A172 (cell line): ENCODE measurements at places on chromosomes 7 and 10.

DNA sequence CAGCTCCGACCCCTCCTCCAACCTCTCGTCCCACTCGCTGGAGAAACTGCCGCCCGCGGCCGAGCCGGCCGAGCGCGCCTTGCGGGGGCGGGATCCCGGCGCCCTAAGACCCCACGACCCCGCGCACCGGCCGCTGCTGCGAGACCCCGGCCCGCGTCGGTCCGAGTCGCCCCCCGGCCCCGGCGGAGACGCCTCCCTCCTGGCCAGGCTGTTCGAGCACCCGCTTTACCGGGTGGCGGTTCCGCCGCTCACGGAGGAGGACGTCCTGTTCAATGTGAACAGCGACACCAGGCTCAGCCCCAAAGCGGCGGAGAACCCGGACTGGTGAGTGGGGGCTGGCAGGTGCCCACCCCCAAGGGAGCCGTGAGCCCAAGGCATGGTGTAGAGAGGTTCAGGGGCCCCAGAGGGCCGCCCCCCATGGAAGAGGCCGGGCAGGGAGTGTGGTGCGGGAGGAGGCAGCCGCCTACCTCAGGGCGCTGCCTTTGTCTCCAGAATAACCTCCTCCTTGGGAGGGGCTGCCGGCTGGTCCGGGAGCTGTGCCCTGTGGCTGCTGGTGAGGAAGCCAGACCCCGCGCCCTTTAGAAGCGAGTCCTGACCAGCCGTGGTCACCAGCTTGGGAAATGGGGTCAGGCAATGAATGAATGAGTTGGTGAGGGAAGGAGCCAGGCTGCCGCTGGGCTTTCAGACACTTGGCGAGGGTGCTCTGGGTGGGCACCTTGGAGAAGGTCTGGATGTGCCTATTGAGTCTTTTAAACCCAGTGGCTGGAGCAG is 1.3 kb downstream of the FAM20C start:
- no peak for DNase-seq

DNA sequence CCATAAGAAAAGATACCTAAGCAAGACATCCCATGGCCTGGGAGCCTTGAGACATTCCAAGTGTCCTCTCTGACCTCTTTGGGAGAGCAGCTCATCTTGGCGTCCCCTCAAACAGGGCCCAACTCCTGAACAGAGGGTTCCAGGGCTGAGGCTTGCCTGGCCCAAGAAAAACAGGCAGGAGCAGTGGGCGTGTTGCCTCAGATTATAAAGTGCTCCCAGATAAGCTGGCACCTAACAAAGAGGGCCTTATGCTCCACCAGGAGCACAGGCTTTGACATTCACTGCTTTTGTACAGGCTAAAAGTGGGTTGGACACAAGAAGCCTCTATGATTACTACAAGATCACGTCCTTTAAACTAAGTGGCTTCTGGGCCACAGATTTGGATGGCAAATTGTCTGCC is 193.1 kb downstream of the FGFR2 start:
- no peak for DNase-seq

DNA sequence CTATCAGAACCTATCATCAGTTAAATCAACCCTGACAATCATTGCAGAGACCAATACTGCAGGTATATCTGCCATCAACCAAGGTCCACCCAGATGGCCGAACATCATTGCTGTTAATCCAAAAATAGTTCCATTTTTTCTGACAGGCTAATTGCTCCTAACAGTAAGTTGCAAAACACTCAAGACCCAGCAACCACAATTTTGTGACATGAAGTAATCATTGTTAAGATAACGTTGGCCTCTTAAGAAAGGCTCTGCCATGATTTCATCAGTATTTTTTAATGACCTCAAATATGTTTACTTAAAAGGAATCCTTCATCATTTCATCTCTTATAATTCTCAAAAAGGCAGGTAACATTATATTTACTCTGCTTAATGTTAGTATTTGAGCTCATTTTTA is 553.4 kb upstream of the POM121L12 start:
- no peak for DNase-seq

DNA sequence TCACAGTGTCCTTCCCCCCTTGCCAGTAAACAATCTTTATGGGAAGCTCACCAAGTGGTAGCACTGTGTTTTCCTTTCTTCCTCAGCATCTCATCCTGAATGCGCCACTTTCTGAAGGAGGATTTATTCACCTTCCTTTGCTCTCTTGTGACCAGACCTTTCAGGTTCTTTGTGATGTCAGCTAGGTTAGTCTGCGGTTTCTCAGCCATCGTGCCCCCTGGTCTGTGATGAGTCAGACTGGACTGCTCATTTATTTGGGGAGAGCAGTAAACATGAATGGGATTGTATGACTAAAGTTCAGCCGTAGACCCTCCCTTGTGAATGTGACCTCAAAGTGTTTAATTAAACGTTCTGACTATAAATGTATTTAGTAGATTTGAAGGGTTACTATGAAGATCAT is 235.1 kb upstream of the CELF2 start:
- DNase-seq: no peak

DNA sequence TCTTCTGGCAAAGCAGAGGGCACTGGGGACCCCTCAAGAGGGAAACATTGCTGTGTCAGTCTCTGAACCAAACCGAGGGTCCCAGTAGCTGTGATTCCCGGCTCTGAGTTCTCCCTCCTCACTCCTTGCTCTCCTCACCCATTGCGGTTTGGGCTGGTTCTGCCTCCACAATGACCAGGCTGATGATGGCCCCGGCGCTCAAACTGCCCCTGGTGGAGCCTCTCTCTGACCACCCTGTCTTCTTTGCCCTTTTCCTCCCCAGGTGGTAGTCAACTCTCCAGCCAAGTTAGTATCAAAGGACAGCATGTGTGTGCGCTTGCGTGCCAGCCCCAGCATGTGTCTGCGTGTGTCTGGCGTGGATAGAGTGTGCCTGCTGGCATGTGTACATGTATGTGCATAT is 17.1 kb downstream of the LDB3 start:
- no peak for DNase-seq

- peak; percentile 65 for DNase-seq
Measured at GRCh38 chr7:158432369-158433341, 155.0 kb downstream of the PTPRN2 start.

DNA sequence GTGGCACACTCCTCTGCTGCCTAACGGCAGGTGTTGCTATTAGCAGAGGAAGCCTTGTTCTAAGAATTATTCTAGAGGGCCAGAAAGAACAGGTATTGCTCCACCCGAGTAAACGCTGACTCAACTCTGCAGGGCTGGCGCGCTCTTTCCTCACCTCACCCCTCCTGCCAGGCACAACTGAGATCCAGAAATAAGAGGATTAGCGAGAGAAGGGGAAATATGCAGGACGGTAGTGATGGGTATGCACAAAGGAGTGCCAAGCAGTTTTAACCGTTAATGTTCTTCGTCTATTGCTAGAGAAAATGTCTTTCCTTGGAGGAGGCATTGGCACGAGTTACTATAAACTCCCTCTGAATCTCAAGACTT is 369 bp upstream of the SCIN start:
- no peak for DNase-seq

- DNase-seq: no peak
Measured at GRCh38 chr7:1355568-1356340, 103.5 kb downstream of the MICALL2 start.

DNA sequence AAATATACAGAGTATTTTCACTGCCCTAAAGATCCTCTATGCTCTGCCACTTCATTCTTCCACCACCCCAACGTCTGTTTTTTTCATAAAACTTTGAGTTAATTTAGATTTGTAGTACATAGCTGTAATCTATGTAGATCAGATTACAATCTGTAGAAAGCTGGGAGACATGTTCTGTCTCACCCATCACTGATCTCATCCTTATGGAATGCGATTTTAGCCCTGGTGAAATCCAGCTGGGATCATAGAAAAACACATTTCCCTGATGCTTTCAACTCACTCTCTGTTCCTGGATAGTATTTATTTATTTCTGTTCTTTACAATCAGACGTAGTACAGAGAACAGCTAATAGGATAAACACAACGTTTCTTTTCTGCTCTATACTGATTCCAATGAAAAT is 521.0 kb downstream of the KIF20B start:
- DNase-seq: peak; percentile 57

DNA sequence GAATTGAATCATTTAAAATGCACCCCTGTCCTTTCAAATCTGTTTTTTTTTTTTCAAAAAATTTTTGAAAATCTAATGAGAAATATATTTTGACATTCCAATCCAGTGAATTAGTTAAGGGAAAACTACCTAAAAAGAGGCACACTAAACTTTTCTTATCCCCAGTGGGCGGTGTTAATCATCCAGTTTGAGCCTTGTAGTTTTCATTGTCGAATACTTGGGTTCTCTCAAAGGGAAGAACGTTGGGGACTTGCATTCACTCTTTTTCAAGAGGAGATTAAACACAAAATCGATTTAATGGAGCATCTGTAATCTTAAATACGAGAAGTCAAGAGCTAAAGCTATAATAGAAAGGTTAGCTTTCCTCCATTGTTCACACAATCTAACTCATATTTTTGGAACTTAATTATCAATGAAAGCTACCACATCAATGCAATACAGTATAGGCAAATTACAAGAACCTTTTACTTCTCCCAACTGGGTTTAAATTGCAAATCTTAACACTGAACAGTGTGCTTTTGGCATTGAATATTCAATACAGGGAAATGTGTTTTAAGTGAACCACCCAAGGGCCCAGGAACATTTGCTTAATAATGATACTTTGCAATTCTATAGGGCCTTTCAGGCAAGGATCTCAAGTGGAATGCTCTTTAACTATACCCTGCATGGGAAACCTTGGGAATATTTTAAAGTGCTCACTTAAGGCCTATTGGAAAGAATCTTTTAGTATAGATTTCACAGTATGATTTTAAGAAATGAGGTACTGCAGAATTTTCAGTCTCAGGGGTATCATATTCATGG is 13.1 kb upstream of the SP8 start:
- no peak for DNase-seq

GRCh38 chr7:33400214-33400538 is 270.8 kb downstream of the BBS9 start:
- no peak for DNase-seq

DNA sequence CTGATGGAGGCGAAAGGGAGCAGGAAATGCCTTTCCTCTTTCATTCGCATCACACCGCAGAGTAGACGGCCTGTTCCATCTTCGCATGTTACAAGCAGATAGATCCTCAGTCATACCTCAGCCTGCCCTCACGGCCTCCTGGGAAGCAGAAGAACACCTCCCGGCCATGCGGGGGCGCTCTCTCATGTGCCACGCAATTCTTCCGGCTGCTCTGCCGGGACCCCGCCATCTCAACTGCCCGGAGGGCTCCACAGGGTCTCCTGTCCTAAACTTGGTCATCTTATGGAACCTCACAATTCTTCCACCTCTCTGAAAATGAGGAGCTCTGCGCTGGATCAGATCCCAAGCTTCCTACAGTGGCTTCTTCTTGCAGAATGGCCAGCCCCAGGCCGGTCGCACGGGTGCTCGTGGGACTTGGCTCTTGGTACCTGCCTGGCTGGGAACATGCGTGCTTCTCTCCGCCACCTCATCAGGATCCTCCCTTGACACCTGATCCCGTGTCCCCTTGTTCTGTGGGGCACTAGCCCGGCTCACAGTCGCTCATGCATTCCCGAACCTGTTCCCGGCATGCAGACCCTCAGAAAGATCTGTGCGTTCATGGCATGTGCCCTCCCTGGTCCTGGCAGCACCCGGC is 262.8 kb upstream of the SHH start:
- no peak for DNase-seq

DNA sequence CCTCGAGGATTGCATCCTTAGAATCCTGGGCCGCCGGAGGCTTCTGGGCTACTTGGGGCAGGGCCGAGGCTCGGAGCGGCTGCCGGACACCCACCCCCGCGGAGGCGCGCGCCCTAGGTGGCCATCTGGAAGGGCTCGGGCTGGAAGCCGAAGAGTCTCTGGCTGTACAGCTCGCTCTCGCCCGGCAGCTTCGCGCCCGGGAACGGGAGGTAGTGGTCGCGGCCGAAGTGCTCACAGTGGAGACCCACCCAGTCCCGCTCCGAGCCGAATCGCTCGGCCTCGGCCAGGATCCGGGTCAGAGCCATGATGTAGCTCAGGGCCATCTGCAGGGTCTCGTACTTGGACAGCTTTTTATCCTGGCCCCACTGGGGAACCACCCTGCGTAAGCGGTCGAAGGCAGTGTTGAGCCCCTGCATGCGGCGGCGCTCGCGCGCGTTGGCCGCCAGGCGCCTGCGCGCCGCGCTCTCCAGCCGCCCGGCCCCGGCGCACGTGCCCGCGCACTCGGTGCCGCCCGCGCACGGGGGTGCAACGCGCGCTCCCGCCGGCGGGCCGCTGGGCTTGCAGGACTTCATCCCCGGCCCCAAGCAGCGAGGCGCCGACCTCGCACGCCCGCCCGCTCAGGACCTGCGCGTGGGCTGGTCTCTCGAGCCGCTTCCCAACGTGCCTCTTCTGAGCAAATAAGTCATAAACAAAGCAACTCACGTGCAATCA is 652 bp downstream of the ATOH7 start:
- peak; percentile 51 for DNase-seq

DNA sequence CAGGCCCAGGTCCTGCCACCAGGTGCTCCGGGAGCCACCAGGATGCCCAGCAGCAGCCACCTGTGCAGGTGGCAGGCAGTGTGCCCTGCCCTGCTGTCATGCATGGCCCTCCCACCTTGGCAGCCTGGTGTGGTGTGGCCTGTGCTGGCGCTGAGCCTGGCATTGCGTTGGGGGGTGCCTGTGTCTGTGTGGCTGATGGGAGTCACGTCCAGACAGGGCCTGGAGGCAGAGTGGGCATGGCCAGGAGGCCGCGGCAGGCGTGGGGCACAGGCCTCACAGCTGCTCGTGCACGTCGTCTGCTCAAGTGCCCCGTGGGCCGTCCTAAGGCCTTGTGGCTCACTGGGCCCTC is 8.7 kb downstream of the TTYH3 start:
- DNase-seq: peak; percentile 49

DNA sequence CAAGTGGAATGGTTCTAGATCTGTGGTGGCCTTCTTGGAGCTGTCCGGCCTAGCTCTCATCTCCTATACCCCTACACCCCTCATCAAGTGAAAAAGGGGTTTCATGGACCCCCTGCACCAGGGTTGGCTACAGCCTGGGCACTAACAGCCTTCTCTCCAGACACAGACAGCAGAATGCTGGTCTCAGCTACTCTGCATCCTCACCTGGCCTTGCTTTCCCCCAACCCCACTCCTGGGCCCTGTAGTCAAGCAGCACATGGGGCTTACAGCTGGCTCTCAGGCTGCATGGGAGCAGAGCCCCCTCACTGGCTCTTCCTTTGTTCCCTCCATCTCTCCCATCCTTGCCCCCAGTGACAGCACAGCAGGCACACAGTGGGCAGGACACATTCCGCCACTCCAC is 20.8 kb upstream of the TMEM273 start:
- DNase-seq: no peak

GRCh38 chr10:11020548-11020942 is 2.9 kb downstream of the CELF2 start:
- DNase-seq: no peak

- DNase-seq: no peak
Measured at GRCh38 chr10:129279446-129280154, 187.4 kb upstream of the MGMT start.
